Hypothalamus (tissue), 51 donors: ENCODE measurements at places on chromosomes 5 and 9.
A peak's percentile ranks its signal among the peaks of the same experiment; 100 is the strongest.

DNA sequence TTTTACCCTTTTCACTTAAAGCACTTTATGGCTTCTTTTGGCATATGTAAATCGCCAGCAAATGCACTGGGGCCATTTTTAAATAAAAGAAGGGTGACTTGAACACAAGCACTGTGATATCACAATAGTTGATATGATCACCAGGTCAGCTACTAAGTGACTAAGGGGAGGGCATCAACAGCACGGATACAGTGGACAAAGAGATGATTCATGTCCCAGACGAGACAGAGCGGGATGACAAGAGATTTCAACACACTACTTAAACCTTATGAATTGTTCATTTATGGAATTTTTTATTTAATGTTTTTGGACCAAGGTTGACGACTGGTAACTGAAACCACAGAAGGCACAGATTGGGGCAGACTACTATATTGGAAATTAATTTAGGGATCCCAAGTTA lies 54.1 kb downstream of the RORB start:
- DNase-seq: no peak

- no peak for DNase-seq
Observed at GRCh38 chr5:92525131-92525530, 1055.9 kb downstream of the NR2F1-AS1 start.

GRCh38 chr9:25224309-25224708 lies 453.9 kb downstream of the TUSC1 start:
- no peak for DNase-seq

DNA sequence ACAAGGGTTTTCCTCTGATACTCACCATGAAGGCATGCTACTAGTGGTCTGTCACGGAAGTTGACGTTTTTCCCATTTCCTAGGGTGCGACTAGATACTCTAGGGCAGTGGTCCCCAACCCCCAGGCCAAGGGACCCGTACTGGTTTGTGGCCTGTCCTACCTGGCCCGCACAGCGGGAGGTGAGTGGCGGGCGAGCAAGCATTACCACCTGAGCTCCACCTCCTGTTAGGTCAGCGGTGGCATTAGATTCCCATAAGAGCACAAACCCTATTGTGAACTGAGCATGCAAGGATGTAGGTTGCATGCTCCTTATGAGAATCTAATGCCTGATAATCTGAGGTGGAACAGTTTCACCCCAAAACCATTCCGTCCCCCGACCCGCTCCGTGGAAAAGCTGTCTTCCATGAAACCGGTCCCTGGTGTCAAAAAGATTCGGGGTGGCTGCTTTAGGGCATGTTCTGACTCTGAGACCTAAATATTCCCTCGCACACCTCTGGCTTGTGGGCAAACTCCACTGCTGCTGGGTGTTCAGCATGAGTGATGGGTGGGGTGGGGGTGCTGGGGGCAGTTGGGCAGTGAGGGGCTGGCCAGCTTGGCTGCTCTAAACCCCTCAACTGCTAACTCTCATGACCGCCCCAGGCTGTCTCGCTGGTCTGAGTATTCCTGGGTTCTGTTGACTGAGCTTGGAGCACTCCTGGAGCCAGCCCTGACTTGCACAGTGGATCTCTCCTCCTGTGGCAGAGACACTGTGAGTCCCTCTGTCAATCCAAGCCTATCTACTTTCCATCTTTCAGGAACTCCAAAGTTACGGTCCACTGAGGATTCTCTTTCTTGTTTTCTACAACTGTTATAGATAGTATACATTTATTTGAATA lies 78.3 kb upstream of the NEK6 start:
- no peak for DNase-seq

DNA sequence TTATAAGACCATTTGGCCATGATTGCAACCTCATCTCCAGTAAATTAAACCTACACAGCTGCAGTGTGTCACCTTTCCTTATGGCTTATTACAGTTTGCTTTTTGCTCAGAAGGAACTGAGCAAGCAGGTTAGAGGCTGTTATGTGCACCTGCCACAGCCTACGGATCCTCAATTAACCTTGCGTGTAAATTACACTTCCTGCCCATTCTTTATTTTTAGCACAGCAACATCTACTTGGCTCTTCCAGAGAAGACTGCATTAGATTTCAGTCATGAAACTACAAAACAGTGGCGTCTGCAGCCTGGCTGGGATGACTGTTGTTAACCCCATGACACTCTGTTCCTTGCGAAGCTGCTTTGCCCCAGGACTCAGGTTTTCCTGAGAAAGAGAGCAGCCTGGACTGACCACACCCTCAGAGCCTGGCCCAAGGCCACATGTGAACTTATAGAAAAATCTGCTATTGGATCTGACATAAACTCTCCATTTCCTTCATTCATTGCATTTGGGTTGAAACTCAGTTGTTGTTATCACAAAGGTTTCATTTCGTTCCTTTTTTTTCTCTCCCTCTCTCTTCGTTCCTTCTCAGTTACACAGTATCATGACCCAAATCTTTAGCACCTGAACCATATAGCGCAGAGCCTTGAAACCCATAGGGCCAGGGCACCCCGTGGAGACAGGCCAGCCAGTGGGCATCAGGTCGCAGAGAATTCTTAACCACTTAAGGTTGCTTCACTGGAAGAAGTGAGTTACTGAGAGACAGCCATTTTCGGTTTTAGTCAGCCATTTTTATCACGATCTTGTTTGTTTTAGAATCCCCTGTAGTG lies 138.6 kb downstream of the PALM2AKAP2 start:
- DNase-seq: no peak

DNA sequence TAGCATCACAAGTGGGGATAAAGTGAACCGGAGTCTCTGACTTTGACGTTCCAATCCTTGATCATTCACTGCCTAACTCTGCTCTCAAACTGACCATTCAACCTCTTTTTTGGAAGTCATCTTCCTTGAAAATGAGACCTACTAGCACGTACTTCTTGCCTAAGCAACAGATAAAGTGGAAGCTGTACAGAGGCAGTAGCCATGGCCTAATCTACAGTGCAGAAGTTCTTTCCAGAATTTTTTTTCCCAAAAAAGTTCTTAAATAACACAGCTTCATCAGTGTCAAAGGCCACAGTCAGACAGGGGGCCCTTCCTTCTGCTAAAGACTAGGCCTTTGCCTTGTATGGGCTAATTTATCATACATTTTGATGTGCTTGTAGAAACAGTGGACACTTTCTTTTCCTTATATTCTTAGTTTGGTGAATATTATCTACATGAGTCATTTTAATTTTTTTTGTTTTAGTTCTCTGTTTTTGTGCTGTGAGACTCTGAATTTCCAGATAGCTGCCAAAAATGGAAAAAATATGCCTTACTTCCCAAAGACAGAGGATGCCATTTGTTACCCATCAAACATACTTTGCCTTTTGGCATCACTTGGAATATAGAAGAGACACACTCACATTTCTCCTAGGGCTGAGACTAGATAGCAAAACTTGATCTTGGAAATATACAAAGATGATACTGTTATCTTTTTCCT lies 96.3 kb upstream of the VCAN start:
- DNase-seq: no peak

DNA sequence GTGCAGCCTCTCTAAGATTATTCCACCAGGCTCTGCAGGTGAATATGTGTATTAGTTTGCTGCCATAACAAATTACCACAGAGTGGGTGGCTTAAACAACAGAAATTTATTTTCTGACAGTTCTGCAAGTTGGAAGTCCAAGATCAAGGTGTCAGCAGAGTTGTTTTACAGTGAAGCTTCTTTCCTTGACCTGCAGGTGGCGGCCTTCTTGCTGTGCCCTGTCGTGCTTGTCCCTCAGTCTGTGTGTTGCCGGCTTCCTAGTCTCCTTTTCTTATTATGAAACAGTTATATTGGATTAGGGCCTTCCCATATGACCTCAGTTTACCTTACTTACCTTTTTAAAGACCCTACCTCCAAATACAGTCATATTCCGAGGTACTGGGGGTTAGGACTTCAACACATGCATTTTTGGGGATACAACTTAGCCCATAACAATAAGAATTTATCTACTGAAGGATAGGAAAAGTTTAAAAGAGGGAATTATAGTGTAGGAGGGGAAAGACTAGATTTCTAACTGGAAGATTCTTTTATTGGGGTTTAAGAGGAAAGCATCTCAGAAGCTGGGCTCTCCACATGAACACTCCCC lies 97.4 kb downstream of the OSTF1 start:
- DNase-seq: no peak

- no peak for DNase-seq
Observed at GRCh38 chr9:12166518-12166917, 526.7 kb upstream of the TYRP1 start.

DNA sequence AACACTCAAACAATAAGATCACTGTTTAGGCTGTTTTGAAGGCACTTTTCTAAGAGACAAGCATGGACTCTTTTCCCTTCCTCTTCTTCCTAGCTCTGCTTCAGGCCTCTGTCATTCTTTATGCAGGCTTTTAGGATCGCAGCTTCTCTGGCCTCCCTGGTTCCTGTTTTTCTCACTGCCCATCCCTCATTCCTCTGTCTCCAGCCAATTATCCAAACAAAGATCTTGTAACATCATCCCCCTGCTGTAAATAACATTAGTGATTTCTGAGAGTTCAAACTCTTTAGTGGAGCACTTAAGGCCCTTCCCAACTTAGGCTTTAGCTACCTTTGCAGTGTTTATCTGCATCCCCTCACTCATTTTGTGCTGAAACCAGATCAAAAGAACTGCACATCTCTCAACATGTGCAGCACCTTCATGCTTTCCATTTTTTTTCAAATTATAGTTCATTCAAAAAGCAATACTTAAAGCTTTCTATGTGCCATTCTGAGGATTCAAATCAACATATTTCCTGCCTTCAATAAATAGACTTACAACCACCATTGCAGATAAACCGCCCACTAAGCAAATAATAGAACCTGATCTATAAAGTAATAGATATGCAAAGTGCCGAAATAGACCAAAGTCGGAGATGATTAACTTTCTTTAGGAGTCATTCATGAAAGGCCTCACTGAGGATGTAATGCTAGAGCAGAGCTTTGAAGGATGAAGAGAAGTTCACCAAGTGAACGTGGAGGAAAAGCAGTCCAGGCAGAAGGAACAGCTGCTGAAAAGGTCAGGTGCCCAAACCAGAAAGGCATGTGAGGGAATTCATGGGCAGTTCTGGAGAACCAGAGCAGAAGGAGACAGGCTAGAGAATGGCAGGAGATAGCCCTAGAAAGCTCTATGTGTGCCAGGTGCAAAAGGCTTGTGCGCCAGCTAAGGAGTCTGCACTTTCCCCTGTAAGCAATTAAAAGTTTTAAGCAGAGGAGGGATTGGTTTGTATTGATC lies 95.8 kb upstream of the ZNF366 start:
- no peak for DNase-seq

- DNase-seq: no peak
Observed at GRCh38 chr9:31574006-31574765, 810.3 kb upstream of the ACO1 start.

- DNase-seq: no peak
Observed at GRCh38 chr5:17727098-17727497, 92.8 kb downstream of the TAF11L14 start.

DNA sequence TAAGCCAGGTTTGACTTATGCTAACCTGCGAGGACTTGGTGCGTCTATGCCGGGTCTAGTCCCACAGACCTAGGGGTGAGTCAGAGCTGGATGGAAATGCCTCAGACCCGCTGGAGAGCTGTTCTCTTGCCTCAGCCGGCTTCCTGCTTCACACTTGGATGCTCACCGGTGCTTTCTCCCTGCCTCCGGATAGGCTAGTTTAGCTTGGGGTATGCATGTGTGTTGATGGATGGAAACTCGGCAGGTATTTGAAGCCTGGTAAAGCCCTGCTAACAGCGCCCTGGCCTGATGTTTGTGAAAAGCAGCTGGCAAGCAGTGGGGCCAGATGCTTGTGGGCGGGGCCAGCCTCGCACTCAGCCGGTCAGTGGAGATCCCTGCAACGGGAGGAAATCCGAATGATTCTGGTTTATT lies 29.3 kb downstream of the PRRC2B start:
- DNase-seq: peak; percentile 65

DNA sequence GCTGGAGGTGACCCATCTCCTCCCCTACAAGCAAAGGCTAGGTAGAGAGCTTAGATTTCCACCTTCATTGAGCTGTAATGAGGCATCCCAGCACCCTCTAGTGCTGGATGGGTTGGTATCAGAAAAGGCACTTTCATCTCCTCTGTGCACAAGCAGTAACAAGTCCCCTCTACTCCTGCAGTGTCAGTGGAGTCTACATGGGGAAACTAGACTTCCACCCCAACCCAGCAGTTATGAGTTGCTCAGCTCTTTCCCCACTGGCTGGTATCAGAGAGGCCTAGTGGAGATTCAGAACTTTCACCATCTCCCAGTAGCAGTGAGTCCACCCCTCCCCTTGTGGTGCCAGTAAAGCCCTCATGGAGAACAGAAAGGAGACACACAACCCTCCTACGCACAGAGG lies 17.9 kb downstream of the FCN1 start:
- no peak for DNase-seq

GRCh38 chr5:179217956-179218942 lies 127.0 kb downstream of the ADAMTS2 start:
- DNase-seq: no peak

GRCh38 chr5:132428147-132428482 lies 58.6 kb downstream of the SLC22A5 start:
- no peak for DNase-seq

DNA sequence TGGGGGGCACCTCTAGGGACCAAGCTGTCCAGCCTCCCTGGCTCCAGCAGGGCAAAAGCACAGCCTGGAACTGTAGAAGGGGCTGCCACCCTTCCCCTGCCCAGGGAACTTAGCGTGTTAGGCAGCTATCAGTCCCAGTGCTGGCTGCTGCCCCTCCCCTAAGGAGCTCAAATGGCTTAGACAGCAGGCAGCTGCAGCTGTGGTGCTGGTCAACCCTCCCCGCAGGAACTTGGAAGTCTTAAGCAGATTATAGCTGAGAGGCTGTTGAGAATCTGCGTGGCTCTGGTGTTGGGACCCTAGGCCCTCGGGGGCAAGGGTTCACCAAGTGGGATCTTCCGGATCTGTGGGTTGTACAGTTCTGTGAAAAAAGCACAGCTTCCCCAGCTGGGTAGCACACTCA lies 536.5 kb upstream of the CDH10 start:
- no peak for DNase-seq

DNA sequence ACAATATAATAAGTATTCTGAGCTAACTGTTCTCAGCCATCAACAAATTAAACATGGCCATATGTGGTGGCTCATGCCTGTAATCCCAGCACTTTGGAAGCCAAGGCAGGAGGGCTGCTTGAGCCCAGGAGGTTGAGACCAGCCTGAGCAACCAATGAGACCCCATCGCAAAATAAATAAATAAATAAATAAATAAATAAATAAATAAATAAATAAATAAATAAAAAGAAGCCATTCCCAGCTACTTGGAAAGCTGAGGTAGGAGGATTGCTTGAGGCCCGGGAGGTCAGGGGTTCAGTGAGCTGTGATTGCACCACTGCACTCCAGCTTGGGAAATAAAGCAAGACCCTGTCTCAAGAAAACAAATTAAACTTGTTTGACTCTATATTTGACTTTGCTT lies 1256.4 kb downstream of the EFNA5 start:
- DNase-seq: no peak
